GM18507 (cell line): ENCODE measurements at places on chromosomes 4 and X.

DNA sequence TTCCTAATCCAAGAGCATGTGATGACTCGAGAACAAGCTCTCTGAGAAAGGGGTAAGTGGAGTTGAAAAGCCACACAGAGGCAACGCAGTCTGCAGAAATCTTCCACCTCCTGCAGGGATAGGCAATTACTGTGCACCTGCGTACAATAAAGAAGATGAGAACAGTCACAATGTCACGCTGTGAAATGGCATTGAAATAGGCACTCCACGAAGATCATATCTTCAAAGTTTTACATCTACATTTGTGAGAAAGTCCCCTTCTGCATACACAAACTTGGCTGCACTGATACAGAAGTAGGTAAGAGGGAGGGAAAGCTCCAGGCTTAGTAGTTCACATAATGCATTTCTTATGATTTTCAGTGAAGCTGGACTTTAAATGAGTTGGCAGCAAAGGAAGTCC, 27.1 kb downstream of the DDX60L start:
- no peak for DNase-seq

- DNase-seq: no peak
Observed at GRCh38 chr4:122224348-122224747, 72.2 kb downstream of the BLTP1 start.

GRCh38 chrX:87516717-87517121, 883 bp upstream of the KLHL4 start:
- DNase-seq: no peak

DNA sequence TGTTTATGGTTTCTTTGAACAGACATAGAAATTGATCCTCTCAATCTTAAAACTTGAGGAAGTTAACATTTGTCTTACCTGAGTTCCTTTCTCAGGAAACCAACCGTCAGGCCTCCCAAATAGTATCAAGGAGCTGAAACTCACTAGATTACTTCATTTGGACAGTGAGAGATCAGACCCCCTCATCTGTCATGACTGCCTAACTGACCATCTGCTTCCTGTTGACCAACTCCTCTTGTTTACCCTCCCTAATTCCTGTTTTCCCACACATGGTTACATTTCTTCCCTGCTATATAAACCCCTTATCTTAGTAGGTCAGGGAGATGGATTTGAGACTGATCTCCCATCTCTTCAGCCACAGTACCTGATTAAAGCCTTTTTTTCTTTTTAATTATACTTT, 46.2 kb upstream of the NMU start:
- DNase-seq: no peak

- no peak for DNase-seq
Observed at GRCh38 chr4:560731-561291, 15.3 kb downstream of the TMEM271 start.

GRCh38 chr4:152368001-152368400, 167.9 kb downstream of the FBXW7 start:
- DNase-seq: no peak

GRCh38 chr4:83993774-83994173, 457.9 kb downstream of the GPAT3 start:
- DNase-seq: no peak

- DNase-seq: no peak
Observed at GRCh38 chr4:78669453-78669852, 106.7 kb upstream of the BMP2K start.

- no peak for DNase-seq
Observed at GRCh38 chrX:5474282-5474681, 754.4 kb downstream of the NLGN4X start.

- no peak for DNase-seq
Observed at GRCh38 chr4:119050527-119051090, 85.0 kb upstream of the MYOZ2 start.

- DNase-seq: no peak
Observed at GRCh38 chr4:128630871-128631270, 178.6 kb upstream of the JADE1 start.

DNA sequence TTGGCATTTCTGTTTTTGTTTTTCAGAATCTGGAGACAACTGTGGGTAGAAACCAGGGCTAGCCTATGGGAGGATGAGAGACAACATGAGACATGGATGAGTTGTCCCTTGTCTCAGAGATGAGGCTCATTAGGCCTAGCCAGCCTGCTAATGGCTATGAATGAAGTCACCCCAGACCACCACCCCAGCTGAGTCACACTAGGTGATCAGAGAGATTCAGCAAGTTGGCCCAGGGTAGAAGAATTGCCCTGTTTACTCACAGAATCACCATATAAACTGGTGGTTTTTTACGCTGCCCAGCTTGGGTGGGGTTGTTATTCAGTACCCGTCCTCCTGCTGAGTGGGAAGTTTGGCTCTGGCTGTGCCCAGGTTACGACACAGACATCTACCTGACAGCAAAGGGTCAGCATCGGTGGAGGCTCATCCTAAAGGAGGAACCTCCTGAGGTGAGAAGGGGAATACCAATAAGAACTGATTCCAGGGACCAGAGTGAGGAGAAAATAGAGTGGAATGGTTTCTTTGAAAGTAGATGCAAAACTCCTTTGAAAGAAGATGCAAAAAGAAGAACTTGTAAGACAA, 17.2 kb upstream of the ARSJ start:
- DNase-seq: no peak

DNA sequence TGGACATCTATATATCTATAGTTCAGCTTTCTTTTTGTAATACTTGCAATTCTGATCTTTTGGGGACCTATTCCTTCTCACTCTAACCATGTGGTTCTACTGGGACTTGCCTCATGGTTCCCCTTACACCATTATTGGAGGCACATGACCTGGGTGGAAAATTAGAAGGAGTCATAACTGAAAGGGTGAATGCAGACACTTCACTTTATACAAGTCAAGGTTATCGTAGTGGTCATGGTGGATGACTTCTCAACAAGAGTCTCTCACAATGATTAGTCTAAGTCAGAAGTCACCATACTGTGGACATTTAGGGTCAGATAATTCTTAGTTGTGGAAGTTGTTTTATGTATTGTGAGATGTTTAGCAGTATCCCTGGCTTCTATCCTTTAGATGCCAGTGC, 10.5 kb upstream of the EIF4E start:
- no peak for DNase-seq

DNA sequence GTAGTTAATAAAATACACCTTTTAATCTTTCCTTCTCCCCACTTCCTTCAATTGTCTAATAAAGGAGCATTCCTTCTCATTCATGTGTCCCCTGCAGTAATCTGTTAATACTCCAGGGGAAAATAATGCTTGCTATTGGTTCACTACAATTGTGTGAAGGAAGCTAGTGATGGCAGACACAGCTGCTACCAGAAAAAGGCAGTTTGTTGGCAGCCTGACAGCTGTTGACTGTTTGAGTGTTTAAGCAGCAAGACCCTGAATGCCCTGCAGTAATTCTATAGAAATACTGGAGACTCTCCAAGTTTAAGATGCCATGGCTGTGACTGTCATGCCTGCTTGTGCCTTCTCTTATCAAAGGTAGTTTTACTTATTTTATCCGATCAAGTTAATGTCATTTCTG, 359.5 kb downstream of the C4orf33 start:
- no peak for DNase-seq

DNA sequence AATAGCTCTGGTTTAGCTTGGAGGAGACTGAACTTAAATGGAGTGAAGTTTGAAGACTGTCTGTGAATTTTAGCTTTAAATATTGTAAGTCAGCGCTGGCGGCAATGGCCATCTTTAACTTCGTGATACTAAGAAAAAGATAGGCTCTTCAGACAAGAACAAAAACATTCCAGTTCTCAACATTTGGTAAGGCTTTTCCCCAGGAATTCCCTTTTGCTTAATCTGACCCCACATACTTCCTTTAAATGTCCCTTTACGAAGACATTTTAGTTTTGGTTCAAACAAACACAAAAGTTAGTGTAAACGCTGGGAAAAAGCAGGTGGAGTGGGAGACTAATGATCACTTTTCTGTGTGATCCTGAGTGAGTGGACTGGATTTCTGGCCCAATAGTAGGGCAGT, 106.2 kb downstream of the MAML3 start:
- DNase-seq: no peak

GRCh38 chr4:185764876-185765275, 47.1 kb downstream of the SORBS2 start:
- no peak for DNase-seq

GRCh38 chrX:34401411-34401810, 255.7 kb downstream of the TMEM47 start:
- no peak for DNase-seq

- no peak for DNase-seq
Observed at GRCh38 chr4:162164906-162165510, 1.2 kb upstream of the FSTL5 start.

DNA sequence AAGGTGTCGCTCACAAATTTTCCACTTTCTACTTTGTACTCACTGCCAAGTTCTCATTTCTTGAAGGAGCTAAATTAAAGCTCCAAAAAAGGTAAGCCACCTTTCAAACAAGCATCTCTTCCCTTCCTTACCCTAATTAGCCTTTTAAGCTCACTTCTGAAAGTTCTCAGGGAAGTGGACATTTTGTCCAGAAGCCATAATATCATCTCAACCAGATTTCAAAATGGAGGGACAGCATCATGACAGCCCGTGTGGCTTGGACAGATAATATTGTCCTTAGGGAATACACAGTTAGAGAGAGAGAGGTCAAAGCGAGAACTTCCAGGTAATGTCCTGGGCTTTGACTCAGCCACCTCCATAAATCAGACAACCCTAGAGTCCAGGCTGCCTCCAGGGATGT, 93.8 kb upstream of the ANXA3 start:
- DNase-seq: no peak

DNA sequence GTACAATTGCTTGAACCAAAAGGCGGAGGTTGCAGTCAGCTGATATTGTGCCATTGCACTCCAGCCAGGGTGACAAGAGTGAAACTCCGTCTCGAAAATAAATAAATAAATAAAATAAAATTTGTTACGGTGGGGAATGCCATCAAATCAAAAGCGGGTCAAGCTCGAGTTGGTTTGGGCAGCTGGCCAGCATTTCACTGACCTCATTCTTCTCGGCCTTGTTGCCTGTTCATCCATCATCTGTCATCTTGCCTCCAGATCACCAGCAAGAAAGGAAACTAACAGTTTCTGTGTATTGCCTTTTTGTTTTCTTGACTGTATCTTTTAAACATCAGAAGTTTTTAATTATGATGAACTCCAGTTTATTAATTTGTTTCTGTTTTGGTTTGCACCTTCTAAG, 31.5 kb upstream of the KLHL2 start:
- no peak for DNase-seq

GRCh38 chr4:122450847-122451246, 5.7 kb downstream of the IL2 start:
- DNase-seq: no peak

GRCh38 chr4:47484168-47484567, 907 bp upstream of the ATP10D start:
- no peak for DNase-seq

GRCh38 chrX:23633834-23634580, 33.3 kb upstream of the PRDX4 start:
- DNase-seq: no peak

DNA sequence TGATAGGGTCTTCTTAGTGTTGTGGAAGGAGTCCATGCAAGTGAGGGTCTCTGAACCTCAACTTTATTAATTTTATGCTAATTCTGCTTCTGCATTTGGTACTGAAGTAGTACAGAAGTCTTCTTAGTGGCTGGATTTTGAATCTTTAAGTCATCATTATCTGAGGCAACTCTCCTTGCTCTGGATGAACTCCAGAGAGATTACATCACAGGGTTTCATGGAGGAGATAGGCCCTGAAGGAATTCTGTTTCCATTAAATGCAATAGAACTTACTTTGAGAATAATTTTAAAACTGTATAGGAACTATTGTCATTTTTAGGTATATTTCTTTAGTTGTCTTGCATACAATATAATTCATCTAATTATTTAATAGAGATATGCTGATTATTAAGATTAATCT, 451.2 kb downstream of the FAT4 start:
- DNase-seq: no peak

- DNase-seq: no peak
Observed at GRCh38 chrX:75301060-75301459, 27.2 kb downstream of the UPRT start.

GRCh38 chrX:10597871-10598270, 22.5 kb downstream of the MID1 start:
- DNase-seq: no peak

DNA sequence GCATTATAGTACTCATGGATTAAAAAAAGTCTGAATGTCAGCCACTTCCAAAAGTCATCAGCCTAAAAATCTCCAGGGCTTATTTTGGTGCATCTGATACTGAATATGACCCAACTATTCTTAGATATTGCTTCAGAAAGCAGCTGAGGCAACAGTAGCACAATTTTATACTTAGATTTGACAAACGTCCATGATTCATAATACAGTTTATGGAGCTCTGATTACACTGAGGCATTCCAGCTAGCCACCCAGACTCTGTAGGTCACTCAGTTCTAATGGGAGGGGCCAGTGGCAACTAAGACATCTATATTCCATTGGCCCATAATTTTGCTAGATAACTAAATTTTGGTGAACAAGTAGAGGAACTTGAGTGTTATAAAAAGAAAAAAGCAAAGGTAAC, 10.3 kb downstream of the SPATA4 start:
- no peak for DNase-seq

DNA sequence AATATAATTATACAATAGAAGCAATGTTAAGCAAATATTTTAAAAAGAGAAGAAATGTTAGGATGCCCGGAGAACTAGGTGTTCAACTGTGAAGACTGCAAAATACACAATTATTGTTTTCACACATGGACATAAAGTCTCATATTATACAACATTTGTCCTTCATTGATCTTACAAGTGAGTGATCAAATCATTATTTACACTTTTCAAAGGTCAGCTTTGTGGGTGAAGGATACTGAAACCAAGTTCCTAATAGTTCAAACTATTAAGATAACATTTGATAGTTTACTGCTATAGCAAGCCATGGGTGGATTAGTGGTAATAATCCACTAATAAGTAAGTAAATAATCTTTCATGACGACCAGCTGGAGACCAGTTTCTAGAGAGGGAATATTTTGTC, 23.3 kb downstream of the CTSO start:
- DNase-seq: no peak
